ENCODE measurements at places on chromosomes 11 and 22.

GRCh38 chr22:29204455-29205183 lies 1.1 kb upstream of the EMID1 start:
- no peak for DNase-seq

DNA sequence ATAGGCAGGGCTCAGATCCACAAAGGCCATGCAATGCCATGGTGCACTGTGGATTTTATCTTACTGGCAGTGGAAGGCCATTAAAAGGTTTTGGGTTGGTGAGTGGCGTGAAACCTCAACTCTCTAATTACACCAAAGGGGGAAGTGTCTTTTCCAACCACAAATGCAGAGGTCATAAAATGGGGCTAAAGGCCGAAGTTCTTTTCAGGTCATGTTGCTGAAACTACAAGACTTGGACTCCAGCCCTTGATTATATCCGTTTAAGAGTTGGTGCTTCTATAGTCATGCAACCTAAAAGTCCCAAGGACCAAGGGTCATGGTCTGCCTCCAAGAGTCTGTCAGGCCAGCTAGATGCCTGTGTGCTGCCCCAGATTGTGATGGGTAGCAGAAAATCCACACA lies 434.3 kb downstream of the RAB38 start:
- DNase-seq = no peak

GRCh38 chr11:30533445-30533947 lies 52.7 kb downstream of the MPPED2 start:
- DNase-seq = peak; percentile 58

GRCh38 chr11:111644922-111645321 lies 42.7 kb downstream of the SIK2 start:
- DNase-seq = no peak

DNA sequence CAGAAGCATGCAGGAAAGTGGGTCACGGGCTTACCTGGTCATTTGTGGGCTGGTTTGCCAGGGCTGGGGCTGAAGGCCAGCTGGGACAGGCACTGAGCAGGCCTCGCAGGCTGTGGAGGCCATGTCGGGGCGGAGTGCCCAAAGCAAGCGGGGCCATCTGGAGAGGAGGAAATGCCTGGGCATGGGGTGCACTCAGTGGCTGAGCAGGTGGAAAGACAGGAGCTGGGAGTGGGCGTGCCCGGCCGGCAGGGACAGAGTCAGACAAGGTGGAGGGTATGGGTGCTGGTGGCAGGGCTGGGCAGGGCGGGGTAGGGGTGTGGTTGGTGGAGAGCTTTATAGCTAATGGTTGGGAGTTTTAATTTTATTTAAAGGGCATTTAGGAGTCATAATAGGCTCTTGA lies 27.4 kb downstream of the DAGLA start:
- DNase-seq = no peak

- DNase-seq = no peak
Measured at GRCh38 chr11:45457649-45458048, 171.5 kb upstream of the SYT13 start.

GRCh38 chr22:31082606-31083376 lies 1.7 kb downstream of the SMTN start:
- no peak for DNase-seq

- DNase-seq = no peak
Measured at GRCh38 chr11:42543844-42544419, 767.9 kb upstream of the API5 start.

DNA sequence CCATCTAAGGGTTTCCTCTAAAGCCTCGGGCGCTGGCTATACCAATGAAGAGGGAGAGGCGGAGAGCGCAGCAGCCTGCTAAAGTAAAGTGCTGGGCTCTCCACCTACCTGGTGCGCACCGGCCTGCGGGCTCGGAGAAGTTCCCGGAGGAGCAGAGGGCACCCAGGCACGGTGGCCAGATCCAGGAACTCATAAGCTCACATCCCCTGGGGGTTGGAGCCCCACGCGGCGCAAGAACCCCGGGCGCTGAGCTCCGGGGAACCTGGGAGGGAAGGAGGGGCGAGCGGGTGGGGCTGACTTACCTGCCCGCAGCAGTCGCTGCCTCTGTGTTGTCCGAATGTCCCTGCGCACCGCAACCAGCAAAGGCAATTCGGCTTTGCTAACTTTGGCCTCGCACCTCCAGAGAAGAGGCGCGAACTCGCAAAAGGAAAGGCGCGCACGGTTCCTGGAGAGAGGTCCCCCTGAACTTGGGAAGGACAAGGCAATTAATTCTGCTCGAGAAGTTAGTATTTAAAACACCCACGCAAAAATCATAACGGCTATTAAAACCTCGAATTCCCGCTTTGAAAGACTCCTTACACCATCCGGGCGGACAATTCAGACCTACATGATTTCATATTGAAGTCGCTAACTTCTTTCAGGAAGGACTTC lies 127.6 kb upstream of the C11orf58 start:
- DNase-seq = no peak
